ENCODE measurements at places on chromosomes 11 and 22. TPM values are rescaled to one million over a fixed set of nuclear protein-coding genes. Genes with fewer than 3 reads are reported as not detected.

Gene SULT4A1
- 49.2 TPM for polyA plus RNA-seq

Gene OAF
- not detected for polyA plus RNA-seq

Gene OR52E8
- polyA plus RNA-seq: not detected

Gene BTG4
- polyA plus RNA-seq: not detected

Gene TYR
- not detected for polyA plus RNA-seq

Gene RAB36
- polyA plus RNA-seq: 1.9 TPM

Gene NCAPH2
- 3.5 TPM for polyA plus RNA-seq

Gene ZNF215
- 6.3 TPM for polyA plus RNA-seq

Gene ESAM
- not detected for polyA plus RNA-seq

Gene OR52B2
- polyA plus RNA-seq: not detected

Gene ACR
- polyA plus RNA-seq: not detected

Gene OR9Q1
- not detected for polyA plus RNA-seq

Gene CASP12
- polyA plus RNA-seq: not detected

Gene EIF4ENIF1
- 12.3 TPM for polyA plus RNA-seq

Gene PLAAT2
- not detected for polyA plus RNA-seq

Gene KRTAP5-11
- polyA plus RNA-seq: 2.2 TPM

Gene MOGAT2
- not detected for polyA plus RNA-seq

Gene DENND6B
- 2.6 TPM for polyA plus RNA-seq

Gene CRYBA4
- not detected for polyA plus RNA-seq

Gene MS4A12
- not detected for polyA plus RNA-seq

Gene KDELR3
- 0.45 TPM for polyA plus RNA-seq

Gene MLC1
- 2.5 TPM for polyA plus RNA-seq

Gene MMP12
- polyA plus RNA-seq: not detected

Gene DDX25
- 58.7 TPM for polyA plus RNA-seq

Gene APOA4
- polyA plus RNA-seq: not detected

Gene PLA2G3
- not detected for polyA plus RNA-seq
